ENCODE measurements at places on chromosomes 7 and 10.

DNA sequence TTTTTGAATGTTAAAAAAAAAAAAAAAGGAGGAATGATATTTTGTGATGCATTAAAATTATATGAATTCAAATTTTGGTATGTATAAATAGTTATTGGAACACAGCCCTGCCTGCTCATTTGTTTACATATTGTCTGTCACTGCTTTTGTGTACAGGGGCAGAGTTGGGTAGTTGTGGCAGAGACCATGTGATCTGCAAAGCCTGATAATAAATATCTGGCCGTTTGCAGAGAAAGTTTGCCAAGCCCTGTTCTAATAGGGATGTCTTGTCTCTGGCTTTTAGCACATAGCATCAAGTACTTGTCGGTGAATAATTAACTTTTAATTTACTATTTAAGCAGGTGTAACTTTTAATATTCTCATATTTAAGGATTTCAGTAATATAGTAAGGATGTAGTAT is 19.8 kb downstream of the TSPAN13 start:
- no peak for DNase-seq

GRCh38 chr10:130547368-130547767 is 411.2 kb downstream of the GLRX3 start:
- no peak for DNase-seq

GRCh38 chr10:60288256-60288655 is 101.4 kb downstream of the ANK3 start:
- DNase-seq, result no peak

DNA sequence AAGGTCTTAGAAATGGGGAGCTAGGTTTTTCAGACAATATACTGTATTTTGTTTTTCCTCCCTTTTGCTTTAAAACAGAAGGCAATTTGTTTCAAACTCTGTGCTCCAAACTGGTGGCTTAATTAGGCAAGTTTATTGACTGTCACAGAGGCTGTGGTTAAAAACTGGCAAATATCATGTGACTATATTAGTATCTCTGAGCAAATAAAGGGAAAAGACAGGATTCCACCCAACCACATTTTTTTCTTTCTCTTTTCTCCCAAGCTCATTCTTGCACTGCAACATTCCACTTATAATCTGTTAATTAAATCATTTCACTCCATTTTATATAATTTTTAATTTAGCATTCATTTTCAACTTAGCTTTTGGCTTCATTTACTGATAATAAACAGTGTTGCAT is 615.8 kb downstream of the AUTS2 start:
- DNase-seq, result no peak

- no peak for DNase-seq
Measured at GRCh38 chr10:54402576-54402975, 398.5 kb downstream of the PCDH15 start.

DNA sequence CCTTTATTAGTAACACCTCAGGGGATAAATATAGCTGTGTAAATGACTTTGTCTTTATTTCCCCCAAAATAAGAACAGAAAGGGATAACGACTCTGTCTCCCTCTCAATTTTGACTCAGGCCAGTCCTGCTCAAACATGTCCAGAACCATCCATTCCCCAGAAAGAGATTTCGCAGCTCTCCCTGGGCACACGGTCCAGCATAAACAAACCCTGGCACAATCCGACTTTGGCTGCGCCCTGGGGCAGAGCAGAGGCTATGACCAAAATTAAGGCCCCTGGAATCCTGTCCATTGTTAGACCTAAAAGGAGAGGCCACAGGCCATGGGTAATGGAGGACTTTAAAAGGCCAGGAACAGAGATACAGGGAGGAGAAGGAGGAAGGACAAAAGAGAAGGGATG is 99.1 kb downstream of the PRPF18 start:
- DNase-seq, result no peak

DNA sequence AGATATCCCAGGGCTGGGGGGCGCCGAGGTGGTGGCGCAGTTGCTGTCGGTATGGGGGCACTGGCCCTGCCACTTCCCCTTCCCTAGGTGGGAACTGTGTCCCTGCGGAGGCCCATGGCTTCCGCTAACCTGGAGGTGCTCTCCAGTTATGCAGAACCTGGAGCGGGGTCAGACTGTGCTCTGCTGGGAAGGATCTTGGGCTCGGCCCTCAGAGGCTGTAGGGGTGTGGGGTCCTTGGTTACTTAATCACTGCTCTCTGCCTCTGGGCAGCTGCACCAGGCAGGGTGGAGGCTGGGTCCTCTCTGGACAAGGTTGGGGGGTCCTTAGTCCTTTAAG is 2.4 kb downstream of the BRI3 start:
- no peak for DNase-seq

- no peak for DNase-seq
Measured at GRCh38 chr10:129397198-129397974, 69.7 kb upstream of the MGMT start.

DNA sequence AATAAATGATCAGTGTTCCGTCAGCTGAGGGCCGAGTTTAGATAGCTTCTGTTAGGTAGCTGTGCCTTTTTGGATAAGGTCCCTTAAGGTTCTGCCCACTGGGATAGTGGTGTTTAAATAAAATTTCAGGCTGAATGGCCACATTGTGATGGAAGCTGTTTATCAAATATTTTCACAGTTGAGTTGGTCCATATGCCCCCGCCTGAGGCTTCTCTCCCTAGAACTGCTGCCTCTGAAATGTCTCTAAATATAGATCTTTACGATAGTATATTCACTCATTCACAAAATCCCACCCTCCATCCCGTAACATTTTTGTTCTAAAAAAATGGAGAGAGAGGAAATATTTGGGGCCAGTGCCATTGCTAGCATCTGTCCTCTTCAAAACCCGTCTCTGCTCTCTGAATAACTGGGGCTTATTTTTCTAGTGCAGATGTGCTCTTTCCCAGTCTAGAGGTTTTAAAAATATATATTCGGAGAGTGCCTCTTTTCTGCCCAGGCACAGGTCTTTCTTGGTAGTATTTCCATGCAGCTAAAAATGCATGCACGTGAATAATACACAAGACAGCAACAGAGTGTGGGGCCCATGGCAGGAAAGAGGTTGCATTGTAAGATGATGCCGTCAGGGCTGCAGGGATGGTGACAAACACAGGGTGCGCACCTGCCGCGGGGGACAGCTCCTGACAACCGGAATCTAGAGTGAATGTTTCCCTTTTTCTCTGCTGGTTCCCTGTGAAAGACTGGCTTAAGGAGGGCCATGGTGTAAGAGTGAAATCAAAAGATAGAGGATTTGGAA is 105.4 kb upstream of the BTBD16 start:
- no peak for DNase-seq

DNA sequence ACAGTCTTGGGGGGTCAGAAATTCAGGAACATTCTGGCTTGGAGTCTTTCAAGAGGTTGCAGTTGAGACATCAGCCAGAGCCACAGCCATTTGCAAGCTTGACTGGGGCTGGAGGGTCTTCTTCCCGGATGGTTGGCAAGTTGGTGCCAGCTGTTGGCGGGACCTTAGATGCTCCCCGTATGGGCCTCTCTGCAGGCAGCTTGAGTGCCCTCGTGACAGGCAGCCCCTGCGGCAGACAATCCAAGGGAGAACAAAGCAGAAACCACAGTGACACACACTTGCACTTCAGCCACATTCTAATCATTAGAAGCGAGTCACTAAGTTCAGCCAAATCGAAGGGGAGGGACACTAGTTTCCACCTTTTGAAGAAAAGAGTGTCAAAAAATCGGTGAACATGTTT is 59.4 kb upstream of the MXI1 start:
- DNase-seq, result no peak

DNA sequence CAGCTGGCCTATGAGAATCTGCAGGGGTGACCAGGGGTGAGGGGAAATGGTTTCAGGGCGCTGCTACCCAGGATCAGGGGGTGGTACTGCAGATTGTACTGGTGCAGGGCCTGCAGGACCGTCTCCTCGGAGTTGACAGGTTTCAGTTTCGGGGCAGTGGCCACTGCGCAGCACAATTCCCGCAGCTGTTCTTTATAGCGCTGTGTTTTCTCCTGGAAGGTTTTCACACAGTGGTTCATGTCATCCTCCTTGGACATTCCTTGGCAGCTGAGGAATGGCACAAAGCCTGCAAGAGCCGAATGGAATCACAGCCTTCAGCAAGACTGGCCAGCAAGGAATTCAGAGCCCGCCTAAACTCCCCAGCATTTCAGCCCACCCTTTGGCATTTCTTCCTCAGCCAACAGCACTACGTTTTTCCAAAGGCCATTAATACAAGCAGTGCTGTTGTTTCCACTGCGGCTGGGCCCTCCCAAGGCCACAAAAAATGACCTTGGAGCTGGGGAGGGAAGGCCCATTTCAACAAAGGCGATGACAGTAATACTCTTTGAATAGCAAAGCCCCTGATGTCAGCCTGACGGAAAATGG is 44.9 kb downstream of the PNLIPRP2 start:
- no peak for DNase-seq

DNA sequence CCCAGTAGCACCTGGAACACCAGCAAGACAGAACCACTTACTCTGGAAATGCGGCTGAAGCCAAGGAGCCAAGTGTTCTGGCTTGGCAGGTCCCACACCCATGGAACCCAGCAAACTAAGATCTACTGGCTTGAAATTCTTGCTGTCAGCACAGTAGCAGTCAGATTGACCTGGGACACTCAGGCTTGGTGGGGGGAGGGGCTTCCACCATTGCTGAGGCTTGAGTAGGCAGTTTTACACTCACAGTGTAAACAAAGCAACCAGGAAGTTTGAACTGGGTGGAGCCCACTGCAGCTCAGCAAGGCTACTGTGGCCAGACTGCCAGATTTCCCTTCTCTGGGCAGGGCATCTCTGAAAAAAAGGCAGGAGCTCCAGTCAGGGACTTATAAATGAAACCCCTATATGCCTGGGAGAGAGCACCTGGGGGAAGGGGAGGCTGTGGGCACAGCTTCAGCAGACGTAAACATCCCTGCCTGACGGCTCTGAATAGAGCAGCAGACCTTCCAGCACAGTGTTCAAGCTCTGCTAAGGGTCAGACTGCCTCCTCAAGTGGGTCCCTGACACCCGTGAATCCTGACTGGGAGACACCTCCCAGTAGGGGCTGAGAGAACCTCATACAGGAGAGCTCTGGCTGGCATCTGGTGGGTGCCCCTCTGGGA is 121.2 kb downstream of the MTERF1 start:
- DNase-seq, result no peak

GRCh38 chr7:100380196-100380595 is 6.9 kb downstream of the PILRA start:
- DNase-seq, result no peak

DNA sequence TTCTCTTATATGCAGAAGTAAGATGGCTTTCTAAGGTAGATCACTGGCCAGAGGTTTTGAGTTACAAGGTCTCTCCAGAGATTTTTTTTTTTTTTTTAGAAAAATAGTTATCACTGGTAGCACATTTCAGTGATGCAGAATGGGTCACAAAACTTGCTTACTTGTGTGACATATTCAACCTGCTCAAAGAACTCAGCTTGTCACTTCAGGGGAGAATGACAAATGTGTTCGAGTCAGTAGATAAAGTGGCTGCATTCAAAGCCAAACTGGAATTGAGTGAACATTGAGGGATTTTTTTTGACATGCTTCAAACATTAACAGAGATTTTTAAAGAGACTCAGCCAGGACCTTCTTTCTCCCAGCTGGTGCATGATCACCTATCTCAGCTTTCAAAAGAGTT is 33.4 kb downstream of the PHTF2 start:
- DNase-seq, result no peak
